ENCODE measurements at places on chromosomes 1 and 21.

DNA sequence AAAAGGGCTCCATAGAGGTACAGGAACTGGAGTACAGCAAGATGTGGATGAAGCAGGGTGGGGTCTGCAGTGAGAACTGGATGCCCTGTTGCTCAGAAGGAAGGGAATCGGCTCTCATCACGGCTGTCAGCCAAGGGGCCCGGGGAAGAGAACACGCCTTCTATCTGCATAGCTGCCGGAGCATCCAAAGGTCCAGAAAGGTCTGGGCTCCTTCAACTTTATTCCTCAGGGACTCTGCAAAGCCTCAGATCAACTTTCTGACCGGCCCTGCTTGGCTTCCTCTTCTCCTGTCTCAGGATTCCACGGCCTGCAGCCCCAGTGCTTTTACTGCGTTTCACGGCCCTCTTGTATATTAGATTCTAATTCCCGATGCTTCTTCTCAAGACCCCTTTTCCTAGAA is 34.8 kb downstream of the KRTAP19-8 start:
- DNase-seq: no peak

- DNase-seq: no peak
Observed at GRCh38 chr21:46124926-46125845, 27.3 kb downstream of the COL6A2 start.

DNA sequence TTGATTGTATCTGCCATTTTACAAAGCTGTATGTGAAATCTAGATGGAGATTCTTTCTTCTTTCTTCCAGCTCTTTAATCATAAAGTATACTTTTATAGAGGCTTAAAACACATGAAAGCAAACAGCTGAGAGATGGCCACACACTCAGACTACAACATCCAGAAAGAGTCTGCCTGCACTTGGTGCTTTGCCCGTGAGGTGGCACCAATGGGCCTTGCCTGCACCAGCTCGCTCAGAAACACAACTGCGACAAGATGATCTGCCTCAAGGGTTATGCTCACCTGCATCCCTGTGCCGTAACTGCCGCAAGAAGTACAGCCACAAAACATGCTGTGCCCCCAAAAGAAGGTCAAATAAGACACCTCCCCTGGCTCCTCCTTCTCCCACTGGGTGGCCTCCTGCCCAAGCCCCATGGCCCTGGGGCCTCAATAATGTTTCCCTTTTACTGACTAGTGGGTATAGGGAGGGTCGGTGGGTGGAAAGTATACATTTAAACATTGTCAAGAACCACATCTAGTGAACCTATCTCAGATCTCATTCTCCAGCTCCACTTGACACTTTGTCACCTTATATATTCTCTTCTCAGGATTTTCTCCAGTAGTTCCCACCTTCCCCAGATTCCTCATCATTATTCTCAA is 66.7 kb upstream of the ANGPTL3 start:
- DNase-seq: no peak

- no peak for DNase-seq
Observed at GRCh38 chr1:226085675-226086285, 23.3 kb downstream of the H3-3A start.

DNA sequence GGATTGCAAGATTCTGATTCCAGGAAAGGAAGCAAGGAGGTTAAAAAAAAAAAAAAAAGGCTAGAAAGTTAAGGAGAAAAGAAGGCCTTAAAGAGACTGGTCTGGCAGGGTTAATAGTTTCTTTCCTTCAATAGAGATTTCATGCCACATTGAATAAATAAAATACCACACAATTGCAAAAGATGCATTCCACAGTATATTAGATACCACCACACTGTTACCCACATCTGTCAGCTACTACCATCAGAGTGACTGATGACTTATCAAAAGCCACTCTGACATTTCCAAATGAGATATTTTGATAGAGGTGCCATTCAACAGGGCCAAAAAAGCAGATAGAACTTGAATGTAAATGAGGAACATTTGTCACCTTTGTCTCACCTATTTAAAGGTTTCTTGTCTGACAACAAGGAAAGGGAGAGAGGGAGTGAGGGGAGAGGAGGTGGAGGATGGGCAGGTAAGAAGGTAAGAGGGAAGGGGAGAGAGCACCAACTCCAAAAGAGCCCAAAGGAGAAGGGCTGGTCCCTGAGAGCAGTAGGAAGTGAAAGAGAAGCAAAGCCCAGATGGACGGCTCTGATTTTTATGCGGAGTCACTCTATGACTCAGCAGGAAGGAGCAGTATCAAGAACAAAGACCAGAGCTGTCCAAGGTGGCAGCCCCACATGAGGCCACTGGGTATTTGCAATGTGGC is 38.3 kb downstream of the LRRN2 start:
- no peak for DNase-seq

- no peak for DNase-seq
Observed at GRCh38 chr1:196997423-196997822, 20.1 kb downstream of the CFHR5 start.

DNA sequence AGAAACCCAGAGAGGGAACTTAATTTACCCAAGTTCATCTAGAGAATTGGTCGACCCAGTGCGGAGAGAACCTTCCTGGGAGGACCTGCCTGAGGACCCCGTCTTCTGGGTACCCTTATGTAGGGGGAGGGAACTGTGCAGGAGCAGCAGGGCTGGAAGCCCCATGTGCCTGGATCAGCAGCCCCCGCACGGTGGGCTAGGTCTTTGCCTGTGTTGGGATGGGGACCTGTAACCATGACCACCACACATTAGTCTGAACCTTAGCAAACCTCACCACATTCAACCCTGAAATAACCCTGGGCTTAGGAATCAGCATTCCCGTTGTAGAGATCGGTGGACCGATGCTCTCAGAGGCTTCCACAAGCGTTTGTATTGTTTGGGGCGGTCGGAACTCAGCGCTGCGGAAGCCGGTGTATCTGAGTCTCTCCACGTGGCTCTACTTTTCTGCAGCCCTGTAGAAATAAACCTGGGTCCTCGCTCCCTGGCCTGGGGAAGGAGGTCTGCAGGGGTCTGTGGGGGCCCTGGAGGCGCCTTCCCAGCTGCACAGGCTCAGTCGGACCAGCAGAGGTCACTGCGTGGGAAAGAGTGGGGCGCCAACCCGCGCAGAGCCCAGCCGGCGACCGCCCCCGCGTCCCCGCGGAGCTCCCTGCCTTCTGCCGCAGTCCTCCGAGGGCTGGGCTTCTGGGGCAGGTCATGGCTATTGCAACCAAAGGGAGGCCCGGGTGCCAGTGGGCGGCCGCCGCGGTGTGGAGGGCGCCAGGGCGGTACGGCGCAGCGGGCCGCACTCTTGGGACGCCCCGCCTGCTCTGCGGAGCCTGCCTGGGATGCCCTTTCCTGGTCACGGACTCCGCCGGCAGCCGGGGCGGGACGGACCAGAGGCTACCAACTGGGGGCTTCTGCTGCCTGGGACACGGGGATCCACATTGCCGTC is 36.2 kb upstream of the KCNA10 start:
- DNase-seq: peak; percentile 37

- DNase-seq: no peak
Observed at GRCh38 chr1:29984862-29985605, 738.4 kb downstream of the MATN1 start.

- DNase-seq: no peak
Observed at GRCh38 chr1:161707503-161707902, 474 bp downstream of the FCRLA start.

DNA sequence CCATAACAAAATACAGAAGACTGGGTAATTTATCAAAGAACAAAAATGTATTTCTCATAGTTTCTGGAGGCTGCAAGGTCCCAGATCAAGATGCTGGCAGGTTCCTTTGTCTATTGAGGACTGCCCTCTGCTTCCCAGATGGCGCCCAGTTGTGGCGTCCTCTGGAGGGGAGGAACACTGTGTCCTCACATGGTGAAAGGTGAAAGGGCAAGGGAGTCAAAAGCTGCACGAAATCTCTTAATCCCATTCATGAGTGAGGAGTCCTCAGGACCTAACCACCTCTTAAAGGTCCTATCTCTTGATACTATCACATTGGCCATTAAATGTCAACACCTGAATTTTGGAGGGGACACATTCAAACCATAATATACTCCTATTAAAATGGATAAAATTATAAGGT is 79.3 kb upstream of the IRF2BP2 start:
- DNase-seq: no peak

GRCh38 chr1:3483801-3484444 is 29.5 kb downstream of the ARHGEF16 start:
- no peak for DNase-seq

- no peak for DNase-seq
Observed at GRCh38 chr1:81598623-81599022, 202.1 kb upstream of the ADGRL2 start.

DNA sequence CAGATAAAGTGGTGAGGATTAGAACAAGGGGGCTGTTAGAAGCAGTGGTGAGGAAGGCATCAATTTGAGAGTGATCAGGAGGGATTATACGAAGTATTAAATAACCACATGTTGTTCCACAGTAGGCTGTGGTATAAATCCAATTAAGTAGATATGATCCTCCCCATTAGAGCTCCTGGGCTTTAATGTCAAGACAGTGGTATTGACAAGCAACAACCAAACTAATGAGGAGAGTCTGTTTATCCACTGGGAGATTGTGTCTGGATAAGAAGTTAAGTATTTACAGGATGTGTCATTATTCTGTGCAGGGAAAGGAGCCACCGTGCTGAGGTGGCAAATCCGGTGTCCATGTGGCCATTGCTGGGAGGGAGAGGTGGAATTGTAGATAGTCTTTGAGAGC is 5.8 kb downstream of the ACTN2 start:
- no peak for DNase-seq

GRCh38 chr1:173134800-173135199 is 72.3 kb downstream of the TNFSF4 start:
- no peak for DNase-seq

DNA sequence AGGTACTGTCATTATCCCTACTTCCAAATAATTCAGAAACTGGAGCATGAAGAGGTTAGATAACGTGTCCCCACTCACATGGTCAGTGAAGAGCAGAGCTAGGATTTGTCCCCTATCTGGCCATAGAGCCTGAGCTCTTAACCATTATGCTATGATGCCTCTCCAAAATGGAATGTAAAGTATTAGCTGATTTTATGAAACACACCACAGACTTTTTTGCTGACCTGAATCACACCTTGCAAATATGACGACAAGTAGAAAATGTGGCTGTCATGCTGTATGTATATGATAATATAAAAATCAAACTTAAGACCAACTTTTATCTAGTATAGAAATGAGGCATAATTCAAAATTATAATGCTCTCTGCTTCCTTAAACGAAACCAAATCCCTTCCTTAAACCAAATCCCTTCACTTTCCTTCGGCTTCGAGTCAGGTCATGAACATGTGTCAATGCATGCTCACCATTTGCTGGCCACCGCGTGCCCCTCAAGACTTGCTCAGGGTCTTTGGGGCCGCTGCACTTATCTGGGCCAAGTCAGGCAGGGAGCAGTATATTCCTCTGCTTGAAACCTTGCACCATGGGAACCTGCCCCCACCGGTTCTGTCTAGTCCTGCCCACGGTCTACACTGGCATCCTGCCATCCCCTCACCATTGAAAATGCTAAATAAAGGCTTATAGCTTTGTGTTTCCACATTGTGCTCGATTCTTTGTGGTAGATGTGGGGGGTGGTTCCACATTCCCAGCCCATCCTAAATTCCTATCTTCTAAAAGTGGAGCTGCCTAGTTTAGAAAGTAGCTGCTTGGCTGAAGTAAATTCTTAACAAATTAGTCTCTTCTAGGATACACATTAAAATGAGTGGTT is 1.6 kb upstream of the TMCC2 start:
- no peak for DNase-seq
